ENCODE measurements at places on chromosomes 16 and 17.

DNA sequence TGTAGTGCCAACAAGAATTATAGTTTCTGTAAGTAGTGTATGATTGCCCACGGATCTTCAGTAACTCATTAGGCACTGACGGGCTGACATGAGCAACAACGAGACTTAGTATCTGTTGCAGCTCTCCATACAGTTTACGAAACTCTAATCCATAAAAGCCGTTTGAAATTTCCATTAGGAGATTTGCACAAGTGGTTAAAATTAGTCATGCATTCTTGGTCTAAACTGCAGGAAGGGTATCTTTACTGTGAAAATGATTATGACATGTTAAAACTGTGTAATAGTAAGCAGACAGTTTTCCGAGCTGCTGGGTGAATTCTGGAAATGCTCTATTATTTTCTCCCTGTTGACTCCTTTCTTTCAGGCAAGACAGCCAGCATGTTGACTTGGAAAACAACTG lies 605.0 kb downstream of the WWOX start:
- DNase-seq: no peak

DNA sequence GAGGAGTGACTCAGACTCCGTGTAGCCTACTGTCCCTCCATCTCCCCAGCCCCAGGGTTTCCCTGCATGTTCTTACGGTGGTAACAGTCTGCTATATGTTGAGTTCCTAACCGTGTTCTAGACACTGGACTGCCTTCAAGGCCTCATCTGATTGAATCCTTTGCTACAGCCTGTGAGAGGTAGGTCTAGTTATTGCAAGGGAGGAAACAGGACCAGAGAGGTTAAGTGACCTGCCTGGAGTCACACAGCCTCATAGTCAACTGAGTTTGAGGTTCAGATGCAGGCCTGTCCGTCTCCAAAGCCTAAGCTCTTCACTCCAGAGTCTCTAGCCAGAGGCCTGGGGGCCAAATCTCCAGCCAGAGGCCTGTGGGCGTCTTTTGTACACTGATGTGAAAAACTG lies 98.0 kb downstream of the SDR42E1 start:
- no peak for DNase-seq

DNA sequence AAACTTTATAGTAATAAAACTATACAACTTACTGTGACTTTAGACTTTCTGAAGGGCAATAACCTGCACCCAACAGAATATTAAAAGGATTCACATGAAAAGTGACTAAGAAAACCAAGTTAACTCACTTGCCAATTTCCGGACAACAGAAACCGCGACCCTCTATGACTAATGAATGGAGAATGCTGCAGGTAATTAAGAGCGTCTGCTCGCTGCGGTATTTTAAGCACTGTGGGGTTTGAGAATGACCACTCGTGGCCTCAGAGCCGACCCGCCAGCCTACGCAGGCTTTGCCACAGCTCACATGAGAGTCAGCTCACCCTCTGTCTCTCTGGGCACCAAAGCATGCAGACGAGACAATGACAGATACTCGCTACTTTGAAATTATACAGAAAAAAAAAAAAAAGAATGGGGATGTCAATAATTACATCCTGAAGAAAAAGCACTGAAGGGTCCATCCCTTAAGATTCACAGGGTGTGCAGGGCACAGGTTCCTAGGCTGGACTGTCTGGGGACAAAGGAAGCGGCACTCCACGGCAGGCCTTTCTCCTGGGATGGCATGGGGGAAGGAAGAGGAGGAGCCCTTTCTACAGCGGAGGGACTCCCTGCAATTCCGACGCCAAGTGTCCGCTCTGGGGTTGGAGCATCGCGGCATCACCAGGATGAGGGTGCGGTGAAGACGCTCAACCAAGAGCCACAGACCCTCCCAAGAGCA lies 35.0 kb downstream of the ZCCHC14 start:
- no peak for DNase-seq

GRCh38 chr16:50476486-50477255 lies 71.5 kb upstream of the NKD1 start:
- no peak for DNase-seq

- DNase-seq: no peak
Measured at GRCh38 chr17:38441429-38442061, 13.3 kb downstream of the ARHGAP23 start.

- no peak for DNase-seq
Measured at GRCh38 chr16:23082161-23082788, 67.0 kb downstream of the USP31 start.

- DNase-seq: no peak
Measured at GRCh38 chr17:20097330-20097729, 88.2 kb downstream of the SPECC1 start.
